SK-N-SH (cell line): ENCODE measurements at places on chromosomes 2 and 18. TPM values are rescaled to one million over a fixed set of nuclear protein-coding genes. Genes with fewer than 3 reads are reported as not detected.

The BCL2L11 gene
- 2.4 and 3.3 TPM in 2 replicates for polyA plus RNA-seq

GRCh38 chr2:74503506-74504475 lies 3.7 kb downstream of the PCGF1 start:
- no peak overlapping the region for H3K4me3 ChIP-seq
- no peak overlapping the region for H3K27ac ChIP-seq
- DNase-seq, result no peak
- peaks cover 43% of the 10 kb centered on the region for H3K4me1 ChIP-seq

DNA sequence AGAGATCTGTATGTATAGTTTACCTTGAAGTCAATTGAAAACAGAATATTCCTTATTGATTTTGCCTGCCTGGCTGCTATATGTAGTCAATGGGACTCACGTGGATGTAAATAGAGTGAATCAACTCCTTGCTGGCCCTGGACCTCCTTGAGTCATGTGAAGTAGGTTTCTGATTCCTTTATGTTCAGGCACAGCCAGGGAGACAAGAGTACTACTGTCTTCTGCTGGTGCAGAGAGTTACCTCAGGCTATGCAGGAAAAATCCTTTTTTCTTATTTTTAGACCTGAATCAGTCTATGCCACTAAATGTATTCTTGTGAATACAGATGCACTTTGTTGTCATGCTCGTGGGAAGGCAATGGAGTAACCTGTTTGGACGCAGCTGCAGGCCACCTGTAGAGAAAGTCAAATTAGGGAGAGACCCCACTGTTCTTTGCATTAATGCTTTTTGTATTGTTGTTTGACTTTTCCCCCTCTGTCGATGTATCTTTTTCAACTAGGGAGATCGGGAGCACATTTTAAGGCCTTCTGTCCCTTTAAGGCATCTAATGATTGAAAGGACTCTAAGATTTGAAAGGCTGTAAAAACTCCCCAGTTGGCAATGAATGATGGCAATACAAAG lies 473.9 kb downstream of the ARHGAP15 start:
- DNase-seq, result no peak
- H3K4me1 ChIP-seq, result peaks cover 6% of the 10 kb centered on the region
- no peak overlapping the region for H3K4me3 ChIP-seq
- H3K27ac ChIP-seq, result no peak overlapping the region
- H3K36me3 ChIP-seq, result no peaks in the 10 kb centered on the region

DNA sequence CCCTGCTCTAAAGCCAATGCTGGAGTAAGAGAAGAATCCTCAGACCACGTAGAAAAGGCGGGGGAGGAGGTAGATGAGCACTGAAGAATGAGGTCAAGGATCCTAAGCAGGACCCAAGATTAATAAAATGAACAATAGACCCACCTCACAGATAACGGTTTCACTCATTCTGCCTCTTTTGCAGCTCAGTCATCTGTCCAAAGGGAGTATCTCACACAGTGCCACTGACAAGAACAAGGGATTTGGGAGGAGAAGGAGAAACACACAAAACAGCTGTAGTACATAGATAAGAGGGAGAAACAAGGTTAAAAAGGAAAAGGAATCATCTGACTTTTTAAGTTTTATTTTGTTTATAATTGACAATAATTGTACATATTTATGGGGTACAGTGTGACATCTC lies 30.9 kb upstream of the SULT1C4 start:
- H3K4me3 ChIP-seq, result no peak overlapping the region
- no peak overlapping the region for H3K27ac ChIP-seq
- no peaks in the 10 kb centered on the region for H3K27me3 ChIP-seq
- no peak for DNase-seq
- no peaks in the 10 kb centered on the region for H3K36me3 ChIP-seq

DNA sequence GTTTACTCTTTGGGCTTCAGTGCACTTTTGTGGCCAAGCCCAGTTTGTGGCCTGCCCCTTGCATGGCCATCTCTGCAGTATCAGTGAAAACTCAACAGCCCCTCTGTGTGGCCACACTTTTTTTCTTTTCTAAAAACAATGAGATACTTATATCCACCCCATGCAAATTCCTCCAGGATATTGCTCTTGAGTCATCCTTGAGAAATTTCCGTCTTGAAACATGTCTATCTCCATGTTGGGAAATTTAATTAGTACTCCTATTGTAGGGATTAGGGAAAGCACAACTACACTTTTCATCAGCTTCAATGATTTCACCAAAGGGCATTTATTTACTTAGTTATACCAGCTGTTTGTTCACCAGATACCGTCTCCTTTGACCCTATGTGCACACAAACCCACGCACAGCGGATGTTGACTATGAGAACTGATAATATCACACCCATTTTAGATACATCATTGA lies 993.1 kb downstream of the TSN start:
- peaks cover 3% of the 10 kb centered on the region; the same call in 1 of the 2 replicates for H3K4me1 ChIP-seq
- H3K36me3 ChIP-seq, result no peaks in the 10 kb centered on the region
- no peak overlapping the region for H3K27ac ChIP-seq

DNA sequence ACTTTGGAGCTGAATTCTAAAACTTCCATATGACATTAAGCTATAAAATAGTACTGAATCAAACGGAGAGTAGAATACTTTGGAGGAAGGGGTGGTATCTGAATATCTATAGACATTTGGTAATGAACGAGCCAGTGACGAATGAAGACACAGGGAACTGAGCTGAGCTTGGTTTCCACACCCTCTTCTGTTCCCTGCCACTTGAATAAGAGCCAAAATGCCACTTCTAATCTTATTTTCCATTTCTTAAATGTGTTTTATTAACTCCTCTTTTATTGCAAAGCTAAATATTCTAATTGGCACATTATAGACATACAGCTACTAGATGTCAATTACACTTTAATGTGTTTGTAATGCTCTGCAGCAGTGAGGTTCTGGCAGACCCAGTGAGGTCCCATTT lies 76.1 kb downstream of the AFF3 start:
- H3K27ac ChIP-seq, result no peak overlapping the region
- no peaks in the 10 kb centered on the region for H3K36me3 ChIP-seq
- DNase-seq, result no peak
- no peak overlapping the region for H3K4me3 ChIP-seq
- no peaks in the 10 kb centered on the region for H3K27me3 ChIP-seq
- no peaks in the 10 kb centered on the region for H3K4me1 ChIP-seq

The SERPINB12 gene
- polyA plus RNA-seq, result not detected in 2 replicates

DNA sequence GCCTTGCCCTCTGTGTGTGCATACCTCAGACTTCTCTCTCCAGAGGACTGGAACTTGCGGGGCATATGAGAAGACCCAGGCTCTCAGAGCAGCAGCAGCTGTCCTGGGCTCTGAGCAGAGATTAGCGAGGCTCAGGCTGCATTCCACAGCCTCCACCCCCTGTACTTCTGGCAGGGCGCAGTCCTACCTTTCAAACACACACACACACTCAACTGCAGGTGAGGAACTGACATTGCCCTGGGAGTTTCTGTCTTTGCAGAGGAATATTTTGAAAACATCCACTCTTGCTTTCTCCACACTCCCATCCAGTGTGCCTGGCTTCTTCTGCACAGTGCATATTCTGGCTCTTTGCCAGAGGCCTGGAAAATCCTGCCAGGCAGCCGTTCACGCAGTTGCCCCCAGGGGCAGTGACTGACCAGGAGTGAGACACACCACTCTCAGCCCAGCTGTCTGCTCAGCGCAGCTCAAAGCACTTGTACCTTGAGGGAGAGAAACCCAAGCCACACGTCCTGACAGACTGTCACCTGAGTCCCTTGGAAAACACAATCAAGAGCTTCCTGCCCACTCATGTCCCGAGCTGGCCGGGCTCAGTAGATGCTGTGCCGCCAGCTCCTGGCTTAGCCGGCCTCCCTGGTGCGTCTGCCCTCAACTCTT lies 460.8 kb downstream of the RNF144A start:
- H3K4me1 ChIP-seq, result no peaks in the 10 kb centered on the region
- no peak overlapping the region for H3K4me3 ChIP-seq
- peak; percentile 88 for DNase-seq
- no peaks in the 10 kb centered on the region for H3K36me3 ChIP-seq
- H3K27me3 ChIP-seq, result no peaks in the 10 kb centered on the region

- no peak overlapping the region for H3K4me3 ChIP-seq
- H3K36me3 ChIP-seq, result no peaks in the 10 kb centered on the region
- no peak for DNase-seq
- no peak overlapping the region for H3K27ac ChIP-seq
- no peaks in the 10 kb centered on the region for H3K27me3 ChIP-seq
- H3K4me1 ChIP-seq, result no peaks in the 10 kb centered on the region
These were observed 182.3 kb upstream of the ST6GAL2 start for GRCh38 chr2:107068069-107068916.

DNA sequence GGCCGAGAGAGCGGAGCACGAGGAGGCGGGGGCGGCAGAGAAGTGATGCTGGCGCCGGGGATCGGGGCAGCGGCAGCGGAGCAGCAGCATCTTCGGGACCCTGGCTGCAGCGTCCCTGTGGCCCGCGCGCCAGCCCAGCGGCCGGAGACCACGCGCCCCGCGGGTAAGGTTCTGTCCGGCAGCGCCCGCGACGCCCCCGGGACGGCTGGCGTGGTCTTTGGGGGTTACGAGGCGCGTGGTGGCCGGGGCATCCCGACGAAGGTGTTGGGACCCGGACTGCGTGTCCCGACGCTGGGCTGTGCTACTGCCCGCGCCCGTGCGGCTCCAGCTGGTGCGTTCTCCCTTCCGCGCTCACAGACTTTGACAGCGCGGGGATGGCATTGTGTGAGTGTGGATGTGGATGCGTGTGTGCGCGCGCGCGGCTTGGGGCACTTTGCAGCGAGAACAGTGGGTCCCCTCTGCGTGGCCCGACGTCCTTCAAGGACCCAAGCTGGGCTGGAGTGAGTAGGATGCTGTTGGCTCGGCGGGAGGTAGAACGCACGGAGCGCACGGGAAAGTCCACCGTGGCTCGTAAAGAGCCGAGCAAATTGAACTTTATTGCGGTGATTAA lies 405.0 kb downstream of the XIRP2 start:
- H3K27me3 ChIP-seq, result peaks cover 8% of the 10 kb centered on the region; the same call in 1 of the 2 replicates
- peak overlapping the region; percentile 71 for H3K4me3 ChIP-seq
- H3K4me1 ChIP-seq, result no peaks in the 10 kb centered on the region
- H3K27ac ChIP-seq, result peak overlapping the region; percentile 74
- H3K36me3 ChIP-seq, result no peaks in the 10 kb centered on the region

GRCh38 chr18:44536046-44536445 lies 144.6 kb upstream of the SETBP1 start:
- no peaks in the 10 kb centered on the region for H3K36me3 ChIP-seq
- H3K27me3 ChIP-seq, result no peaks in the 10 kb centered on the region
- H3K4me1 ChIP-seq, result peaks cover 3% of the 10 kb centered on the region
- no peak for DNase-seq
- H3K27ac ChIP-seq, result peak overlapping the region; percentile 68
